T1000 (cell line): ENCODE measurements at places on chromosomes 2 and 18.
A peak's percentile ranks its signal among the peaks of the same experiment; 100 is the strongest.

DNA sequence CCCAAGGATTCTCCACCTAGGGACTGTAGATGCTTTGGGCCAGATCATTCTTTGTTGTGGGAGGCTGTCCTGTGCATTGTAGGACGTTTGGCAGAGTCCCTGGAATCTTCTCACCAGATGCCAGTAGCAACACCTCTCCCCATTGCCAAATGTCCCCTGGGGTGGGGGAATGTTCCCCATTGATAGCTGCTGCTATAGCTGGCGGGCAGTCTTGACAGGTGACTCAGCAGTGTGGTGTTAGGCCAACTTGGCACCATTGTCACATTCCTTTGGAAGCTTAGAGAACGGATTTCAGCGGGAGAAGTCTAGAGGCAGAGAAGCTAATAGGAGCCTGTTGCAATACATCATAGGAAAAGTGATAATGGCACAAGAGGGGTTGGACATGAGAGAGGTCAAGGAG lies 495.7 kb upstream of the SMIM21 start:
- DNase-seq = peak; percentile 57

DNA sequence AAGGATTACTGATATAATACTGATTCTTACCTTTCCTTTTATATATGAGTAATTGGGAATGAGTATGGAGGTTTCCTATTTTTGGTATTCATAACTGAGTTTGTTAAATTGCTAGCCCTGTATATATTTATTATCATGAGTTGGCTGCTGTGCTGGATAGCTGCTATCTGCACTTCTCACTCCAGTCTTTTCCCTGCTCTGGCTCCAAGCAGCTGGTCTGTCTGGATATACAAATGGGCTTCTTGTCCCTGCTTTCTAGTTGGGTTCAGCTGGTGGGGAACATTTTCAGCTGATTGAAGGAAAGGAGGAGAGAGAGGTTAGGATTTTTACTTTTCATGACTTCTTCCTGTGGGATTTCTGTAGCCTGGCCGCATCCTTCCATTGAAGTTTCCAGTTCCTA lies 41.2 kb downstream of the AGFG1 start:
- no peak for DNase-seq

DNA sequence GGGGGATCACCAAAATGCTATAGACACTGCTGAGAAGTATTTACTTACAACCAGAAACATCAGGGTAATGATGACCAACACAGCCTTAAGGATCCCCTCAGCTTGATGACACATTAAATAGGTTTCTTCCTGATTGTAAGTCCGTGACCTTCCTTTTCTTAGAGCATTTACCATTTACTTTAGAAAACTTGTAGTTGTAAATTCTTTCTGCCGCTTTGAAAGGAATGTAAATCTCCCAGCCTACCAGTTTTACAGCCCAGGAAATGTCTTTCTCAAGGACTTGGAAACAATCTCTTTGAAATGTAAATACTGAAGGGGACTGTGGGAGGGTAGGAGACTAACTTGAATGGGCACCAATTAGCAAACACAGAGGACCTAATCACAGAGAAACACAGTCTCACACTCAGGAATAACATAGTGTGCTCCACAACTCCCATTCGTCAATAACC lies 278.6 kb downstream of the DSC3 start:
- DNase-seq = no peak

DNA sequence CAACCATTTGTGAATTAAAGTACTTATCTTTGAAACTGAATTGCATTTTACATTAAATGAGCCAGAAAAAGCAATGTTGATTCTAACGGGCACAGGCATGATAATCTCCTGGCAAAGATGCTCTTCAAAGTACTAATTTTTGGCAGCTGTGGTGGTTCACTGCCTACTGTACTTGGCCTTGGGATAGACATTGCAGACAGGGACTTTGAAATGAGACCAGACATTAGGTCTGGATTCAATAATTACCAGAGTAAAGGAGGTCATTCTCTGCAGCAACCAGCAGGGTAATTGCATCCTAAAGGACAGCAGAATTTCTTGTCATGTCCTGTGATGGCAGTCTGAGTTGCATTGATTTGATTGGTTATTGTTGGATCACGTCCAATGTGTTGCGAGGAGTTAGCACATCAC lies 986.5 kb downstream of the TDRD15 start:
- DNase-seq = no peak

DNA sequence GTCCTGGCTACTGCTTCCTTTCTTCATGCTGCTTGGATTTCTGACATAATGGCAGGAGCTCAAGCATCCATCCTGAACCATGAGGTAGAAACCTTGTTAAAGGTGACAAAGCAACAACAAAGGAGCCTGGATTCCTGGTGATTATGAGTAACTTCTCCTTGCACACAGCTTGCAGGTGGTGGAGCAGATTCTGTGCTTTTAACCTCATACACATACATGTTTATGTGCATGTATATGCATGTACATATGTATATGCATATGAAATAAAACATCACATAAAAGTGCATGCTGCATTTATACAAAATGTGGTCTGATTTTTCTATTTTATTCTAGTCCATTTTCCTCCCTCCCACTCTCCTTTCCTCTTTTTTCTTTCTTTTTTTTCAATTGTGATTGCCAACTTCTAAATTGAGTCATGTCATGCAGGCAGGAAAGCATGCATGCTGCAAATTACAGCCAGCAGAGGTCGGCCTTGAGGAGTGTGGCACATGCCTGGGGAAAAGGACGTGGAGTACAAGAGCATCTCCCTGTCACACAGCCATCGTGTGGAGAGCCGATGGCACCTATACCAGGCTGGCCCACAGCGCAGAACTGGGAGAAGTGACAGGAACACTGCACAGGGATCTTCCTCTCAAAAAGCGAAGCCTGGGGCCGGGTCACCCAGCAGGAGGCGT lies 17.9 kb downstream of the LCT start:
- DNase-seq = no peak

GRCh38 chr18:52070291-52070756 lies 269.7 kb upstream of the DCC start:
- DNase-seq = no peak

- no peak for DNase-seq
Observed at GRCh38 chr2:72104821-72105588, 42.7 kb downstream of the CYP26B1 start.

DNA sequence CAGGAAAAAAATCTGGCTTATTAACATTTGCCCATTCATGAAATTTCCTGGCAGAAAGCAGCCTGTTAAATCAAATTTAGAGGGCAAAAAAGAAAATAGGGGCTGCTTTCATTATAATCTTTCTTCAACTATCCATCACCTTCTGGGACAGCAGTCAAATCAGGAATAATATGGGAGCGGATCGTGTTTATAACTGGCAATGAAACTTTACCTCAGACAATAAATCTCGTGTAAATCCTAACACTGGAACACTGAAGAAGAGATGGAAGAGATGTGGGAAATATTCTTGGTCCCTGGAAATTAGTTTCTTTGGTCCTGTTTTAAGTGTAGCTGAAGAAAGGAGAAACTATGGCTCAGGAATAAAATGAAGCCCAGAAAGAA lies 77.5 kb upstream of the SERTAD2 start:
- DNase-seq = no peak

- peak; percentile 31 for DNase-seq
Observed at GRCh38 chr2:220198896-220199295, 571.5 kb downstream of the SLC4A3 start.

DNA sequence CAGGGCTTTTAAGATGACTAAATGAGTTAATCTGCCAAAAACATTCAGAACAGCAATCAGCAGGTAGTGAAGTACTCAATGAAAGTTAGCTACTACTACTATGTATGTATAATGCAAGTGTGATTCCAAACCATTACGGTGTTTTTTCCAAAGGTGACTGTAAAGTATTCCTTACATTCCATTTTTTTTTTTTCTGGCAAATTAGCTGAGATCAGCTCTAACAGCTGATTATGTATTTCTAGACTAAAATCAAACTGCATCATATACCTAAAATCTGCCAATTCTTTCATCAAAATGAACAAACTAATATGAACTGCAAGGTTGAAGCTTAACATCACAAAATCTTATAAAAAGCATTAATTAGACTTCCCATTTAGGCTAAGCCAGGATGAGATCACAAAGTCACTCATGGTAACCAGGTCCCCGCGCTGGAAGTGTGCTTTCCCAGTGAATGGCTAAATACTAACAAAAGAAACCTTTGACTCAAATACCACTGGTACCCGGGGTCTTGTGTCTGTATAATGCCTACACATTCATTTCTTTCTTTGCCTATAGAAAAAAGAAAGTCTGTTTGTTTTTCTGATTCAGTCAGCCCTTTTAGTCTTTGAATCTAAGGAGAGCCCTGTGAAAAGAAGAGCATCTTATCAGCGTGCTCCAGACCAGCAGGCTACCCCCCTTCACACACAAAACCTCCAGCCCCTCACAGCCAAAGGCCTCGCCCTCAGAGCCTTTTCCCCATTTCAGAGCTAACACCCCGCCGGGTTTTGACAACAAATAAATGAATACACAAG lies 88.3 kb downstream of the RBMS1 start:
- no peak for DNase-seq

DNA sequence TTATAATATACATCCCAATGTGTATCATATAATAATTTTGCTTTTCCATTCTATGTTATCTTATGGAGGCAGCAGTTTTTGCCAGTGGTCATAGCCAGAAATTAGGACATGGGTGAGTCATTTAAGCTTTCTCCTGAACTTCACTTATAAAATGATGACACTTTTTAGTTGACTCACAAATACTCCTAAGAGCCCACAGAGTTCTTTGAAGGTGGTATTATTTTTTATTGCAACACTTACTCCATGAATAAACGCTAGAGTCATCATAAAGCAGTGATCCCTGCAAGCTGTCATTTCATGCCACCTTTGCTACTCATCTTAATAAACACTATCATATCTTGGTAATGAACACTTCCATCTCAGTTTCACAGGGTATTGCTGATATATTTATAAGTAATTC lies 69.9 kb upstream of the MAPRE2 start:
- DNase-seq = no peak

GRCh38 chr2:64840426-64840881 lies 148.7 kb upstream of the SLC1A4 start:
- DNase-seq = no peak

DNA sequence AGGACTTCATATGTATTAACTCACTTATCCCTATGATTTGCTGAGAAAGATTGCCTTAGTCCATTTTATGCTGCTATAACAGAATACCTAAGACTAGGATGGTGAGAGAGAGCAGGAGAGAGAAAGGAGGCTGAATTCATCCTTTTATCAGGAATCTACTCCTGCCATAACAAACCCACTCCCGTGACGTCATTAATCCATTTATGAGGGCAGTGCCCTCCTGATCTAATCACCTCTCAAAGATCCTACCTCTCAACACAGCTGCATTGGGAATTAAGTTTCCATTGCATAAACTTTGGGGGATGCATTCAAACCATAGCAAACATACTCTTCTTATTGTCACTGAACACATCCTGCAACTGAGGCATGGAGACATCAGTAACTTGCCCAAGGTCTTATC lies 122.0 kb downstream of the VIT start:
- no peak for DNase-seq

GRCh38 chr2:73588177-73588576 lies 54.0 kb downstream of the NAT8 start:
- DNase-seq = no peak

DNA sequence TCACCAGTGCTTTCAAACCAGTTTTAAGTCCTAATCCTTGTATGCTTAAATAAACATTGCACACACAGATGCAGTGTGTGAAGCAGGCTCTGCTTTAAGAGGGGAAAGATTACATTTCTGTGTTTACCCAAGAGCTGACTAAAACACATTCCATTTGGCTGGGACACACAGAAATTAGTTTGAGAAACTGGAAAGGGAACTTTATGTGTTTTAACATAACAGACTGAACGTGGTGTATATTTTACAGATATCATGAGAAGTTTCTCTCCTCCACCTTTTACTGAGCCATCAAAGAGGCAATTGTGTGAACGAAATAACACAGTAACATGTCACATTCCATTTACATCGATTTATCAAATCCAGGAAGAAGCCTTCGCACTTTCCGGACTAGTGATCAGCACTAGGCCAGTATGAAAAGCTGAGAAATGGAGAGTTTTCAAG lies 121.8 kb downstream of the MAIP1 start:
- no peak for DNase-seq

- no peak for DNase-seq
Observed at GRCh38 chr2:73037947-73038585, 33.4 kb downstream of the SFXN5 start.

DNA sequence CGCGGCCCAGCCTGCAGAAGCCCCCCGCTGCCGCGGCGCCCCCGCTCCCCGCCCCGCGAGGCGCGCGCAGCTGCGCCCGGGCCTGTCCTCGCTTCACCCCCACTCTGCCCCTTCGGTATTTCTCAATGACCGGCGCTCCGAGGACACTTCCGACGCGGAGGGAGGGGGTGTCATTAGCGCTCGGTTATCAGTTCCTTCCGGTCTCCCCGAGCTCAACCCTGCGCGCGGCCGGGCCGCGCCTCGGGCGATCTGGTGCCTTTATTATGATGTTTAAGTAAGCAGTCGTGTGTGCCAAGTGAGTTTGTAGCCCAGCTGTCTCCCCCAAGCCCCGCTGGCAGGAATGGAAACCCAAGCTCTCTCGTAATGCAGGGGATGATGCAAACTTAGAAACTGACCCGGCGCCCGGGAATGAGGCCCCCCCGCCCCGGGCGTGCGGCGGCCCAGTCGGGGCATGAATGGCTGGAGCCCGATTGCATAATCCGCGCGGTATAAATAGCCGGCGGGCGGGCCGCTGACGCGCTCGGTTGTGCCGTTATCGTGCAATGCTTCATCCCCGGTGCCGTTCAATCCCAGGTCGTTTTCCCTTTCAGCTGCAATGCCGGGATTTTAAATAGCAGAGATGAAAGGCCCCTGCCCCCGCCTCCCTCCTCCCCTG lies 3.9 kb upstream of the SPRED2 start:
- peak; percentile 84 for DNase-seq

DNA sequence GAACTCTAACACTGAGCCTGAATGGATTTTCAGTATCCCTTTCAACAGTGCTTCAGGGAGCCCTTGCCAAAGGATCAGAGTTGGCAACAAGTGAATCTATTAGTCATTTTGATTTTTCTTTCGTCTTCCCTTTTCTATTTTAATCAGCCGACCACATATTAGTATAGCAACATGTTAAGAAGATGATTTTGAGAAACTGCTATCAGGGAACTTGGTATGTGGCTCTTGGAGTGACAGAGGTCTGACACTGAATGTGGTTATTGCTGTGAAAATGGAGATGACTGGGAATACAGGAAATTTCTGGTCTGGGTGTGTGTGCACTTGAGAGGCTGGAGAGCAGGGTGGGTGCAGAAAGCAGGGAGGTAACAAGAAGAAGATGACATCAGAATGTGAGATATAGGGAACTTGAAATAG lies 28.7 kb upstream of the IL1RL1 start:
- no peak for DNase-seq

- DNase-seq = no peak
Observed at GRCh38 chr2:10924859-10925258, 13.1 kb downstream of the KCNF1 start.

- DNase-seq = no peak
Observed at GRCh38 chr2:97736608-97737330, 23.4 kb downstream of the ZAP70 start.

- peak; percentile 21 for DNase-seq
Observed at GRCh38 chr2:220077488-220077887, 450.1 kb downstream of the SLC4A3 start.
